ENCODE measurements at places on chromosomes 3 and 15.

DNA sequence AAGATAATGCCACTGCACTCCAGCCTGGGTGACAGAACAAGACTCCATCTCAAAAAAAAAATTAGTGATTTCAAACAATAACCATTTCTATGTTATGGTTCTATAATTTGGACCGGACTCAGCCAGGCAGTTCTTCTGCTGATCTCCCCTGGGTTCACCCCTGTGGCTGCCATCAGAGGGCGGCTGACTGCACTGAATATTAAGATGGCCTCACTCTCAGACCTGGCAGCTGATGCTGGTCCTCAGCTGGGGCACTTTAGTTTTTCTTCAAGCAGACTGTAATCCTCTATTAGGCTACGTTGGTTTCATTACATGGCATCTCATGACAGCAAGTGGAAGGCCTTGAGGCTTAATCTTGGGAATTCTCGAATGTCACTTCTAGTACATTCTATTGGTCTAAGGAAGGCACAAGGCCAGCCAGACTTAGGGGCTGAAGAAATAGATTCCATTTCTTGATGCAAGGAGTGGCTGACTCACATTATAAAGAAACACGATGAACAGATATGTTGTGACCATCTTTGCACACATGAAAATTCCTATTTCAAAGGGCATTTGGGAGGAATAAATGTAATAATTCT is 12.8 kb downstream of the GALNT15 start:
- DNase-seq, result no peak

DNA sequence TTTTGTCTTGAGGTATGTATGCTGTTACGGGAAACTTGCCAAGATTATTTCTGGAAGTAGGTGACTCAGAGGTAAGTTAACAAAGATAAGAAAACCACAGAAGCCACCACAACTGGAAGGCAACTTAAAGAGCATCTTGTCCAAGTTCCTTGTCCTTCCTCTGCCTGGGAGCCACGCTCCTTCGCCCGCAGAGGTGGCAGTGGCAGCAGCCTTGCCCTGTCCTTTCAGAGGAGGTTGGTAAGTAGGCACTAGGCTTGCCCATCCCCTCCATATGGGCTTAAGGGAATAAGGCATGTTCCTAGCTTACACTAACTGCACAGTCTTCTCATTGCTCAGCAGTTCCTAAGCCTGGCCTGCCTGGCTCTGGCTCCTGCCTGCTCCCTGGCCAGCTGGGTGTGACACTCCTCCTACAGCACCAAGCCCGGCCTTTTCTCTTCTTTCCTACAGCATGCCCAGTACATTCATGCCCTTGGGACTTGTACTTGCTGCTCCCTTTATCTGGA is 48.0 kb upstream of the RAB6B start:
- DNase-seq, result peak; percentile 86

- DNase-seq, result no peak
These were observed 99.2 kb downstream of the AGBL1 start for GRCh38 chr15:86178845-86179244.

DNA sequence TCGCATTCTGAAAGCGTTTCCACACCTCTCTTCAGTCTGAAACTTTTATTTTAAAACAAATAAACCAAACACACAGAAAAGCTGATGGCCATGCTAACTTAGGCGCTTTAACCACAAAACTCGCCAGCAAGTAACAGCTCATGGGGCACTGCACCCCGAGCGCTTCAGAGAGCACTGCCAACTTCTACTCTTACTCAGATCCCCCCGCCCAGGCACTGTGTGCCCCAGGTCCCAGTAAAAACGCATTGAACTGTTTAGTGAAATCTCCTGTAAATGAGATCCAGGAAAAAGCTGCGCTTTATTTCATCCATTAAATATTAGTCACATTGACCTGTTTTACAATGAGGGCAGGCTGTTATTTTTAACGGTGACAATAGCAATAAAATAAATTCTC is 99.7 kb downstream of the LRIG1 start:
- no peak for DNase-seq

- no peak for DNase-seq
These were observed 11.1 kb downstream of the TNK2 start for GRCh38 chr3:195897081-195897852.

DNA sequence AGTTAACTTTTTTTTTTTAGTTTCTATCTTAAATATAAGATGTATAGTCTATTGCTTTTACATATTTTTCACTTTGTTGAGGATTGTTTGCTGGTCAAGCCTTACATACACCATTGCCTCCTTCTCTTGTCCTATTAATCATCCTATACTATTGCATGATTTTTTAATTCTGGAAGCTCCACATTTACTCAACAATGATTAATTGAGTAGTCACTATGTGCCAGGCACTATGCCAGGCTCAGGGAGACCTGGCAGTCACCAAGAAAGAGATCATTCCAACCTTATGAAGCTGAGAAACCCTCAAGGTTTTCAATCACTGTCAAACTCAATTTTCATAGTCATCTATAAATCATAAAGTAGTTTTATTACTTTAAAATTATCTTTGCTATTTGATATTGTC is 626.2 kb downstream of the IGSF11 start:
- DNase-seq, result no peak

DNA sequence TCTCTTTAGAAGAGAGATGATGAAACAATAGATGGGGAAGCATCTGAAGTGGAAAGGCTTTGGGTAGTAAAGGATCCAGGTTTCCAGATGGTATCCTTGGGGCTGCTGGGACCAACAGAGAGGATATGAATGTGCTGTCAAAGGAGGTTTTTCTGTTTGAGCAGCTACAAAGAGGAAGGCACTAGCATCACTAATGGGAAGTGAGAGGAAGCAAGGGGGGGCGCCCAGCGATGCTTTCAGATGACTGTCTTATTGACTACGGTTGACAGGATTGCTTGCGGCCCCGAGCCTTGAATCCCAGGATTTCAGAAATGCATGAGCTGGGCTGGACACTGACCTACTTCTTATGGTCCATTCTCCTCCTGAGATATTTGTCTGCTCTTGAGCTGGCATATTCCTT is 103.8 kb upstream of the GALNT15 start:
- DNase-seq, result no peak

DNA sequence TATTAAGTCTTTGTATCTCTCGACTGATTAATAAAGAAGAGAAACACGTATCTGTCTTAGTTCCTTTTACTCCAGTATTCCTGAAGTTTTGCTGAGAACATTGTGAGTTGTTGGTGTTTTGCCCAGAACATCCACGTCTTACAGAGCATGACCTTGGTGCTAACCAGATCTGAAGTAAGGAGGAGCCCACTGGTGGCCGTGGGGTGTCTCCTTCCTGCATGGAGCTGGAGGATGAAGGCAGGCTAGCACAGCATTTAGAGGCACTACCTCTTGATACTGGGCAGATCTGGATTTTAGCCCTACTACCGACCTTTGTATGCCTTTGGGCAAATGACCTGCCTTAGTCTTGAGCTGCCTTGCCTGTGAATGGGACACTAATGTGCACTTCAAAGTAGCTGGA is 28.9 kb upstream of the ESYT3 start:
- no peak for DNase-seq

- DNase-seq, result no peak
These were observed 329.1 kb downstream of the VPS13C start for GRCh38 chr15:61731099-61731498.

GRCh38 chr15:99452728-99453636 is 112.8 kb upstream of the MEF2A start:
- DNase-seq, result peak; percentile 59

DNA sequence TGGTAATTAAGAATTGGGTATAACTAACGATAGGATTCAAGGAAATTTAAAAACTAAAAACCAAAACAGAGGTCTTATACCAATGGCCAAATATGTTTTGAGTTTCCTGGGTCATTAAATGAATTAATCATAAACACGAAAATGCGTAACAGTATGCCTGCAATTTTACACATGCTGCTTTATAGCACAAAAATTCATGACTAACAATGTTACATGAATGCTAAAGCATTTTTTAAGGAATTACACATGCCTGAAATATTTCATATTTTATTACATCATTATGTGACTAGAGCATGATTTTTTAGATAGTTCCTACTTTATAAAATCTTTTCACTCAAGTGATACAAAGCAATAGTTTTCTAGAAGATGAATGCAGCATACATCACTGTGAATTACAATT is 74.7 kb downstream of the ZNF148 start:
- DNase-seq, result peak; percentile 69

DNA sequence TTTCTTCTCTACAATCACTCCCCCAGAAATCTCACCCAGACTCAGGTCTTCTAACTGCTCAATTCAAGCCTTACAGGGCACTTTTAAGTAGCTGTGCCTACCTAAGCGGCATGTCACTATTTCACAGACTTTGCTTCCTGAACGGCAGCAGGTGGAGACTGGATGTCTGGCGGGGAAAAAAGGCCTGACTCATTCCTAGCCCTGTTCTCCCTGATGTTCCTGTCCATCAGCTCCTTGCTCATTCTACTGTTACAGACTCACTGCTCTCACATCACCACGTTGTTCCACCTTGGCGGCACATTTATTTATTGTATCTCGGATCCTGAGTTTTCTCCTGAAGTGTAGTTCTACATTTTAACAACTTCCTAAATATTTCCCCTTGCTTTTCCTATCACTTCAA is 52.6 kb upstream of the ATP11B start:
- DNase-seq, result peak; percentile 27

DNA sequence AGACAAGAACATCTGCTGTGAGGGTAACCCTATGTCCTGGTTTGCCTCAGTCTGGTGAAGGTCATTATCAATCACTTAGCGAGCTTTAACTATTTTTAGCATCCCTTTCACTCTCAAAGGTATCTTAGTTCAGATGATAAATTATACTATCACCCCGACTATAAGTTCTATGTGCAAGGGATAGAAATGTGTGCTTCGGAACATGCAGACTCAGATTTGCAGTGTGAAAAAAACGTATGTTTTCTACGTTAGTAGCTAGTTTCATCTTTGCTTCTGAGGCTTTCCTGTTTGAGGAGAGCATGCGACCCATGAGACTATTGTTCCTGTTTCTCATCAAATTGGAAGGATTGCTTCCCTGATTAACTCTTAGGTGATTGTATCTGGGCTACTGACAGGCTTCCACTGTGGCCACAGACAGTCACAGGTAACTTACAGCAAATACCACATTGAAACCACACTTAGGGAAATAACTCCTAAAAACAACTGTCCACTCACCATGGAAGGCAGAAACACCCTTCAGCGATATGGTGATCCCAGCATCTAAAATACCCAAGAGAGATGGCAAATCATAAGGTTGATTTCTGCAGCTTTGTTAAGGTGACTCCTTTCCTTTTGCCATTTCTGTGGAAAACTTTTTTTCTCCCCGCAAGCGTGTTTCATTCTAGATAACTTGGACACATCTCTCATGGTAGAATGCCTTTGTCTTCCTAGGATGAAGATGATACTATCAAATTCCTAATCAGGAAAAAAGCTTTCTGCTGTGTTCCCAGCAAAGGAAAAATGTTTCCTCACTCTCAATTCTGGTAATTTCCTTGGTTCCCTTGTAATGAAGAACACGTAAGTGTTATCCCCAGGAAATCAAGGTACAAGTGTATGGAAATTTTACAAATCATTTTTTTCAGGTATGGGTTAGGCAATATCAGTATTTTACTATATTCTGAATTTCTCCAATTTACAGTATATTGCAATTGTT is 5.2 kb downstream of the GCSAM start:
- no peak for DNase-seq

- no peak for DNase-seq
These were observed 216.8 kb downstream of the NR1D2 start for GRCh38 chr3:24161841-24162240.

- no peak for DNase-seq
These were observed 303.6 kb downstream of the LSAMP start for GRCh38 chr3:116141724-116142123.

GRCh38 chr15:55685286-55685685 is 57.7 kb downstream of the PRTG start:
- no peak for DNase-seq

- DNase-seq, result no peak
These were observed 26.2 kb downstream of the TMOD3 start for GRCh38 chr15:51855612-51856011.

- no peak for DNase-seq
These were observed 745 bp downstream of the RSL24D1 start for GRCh38 chr15:55195996-55196395.

- DNase-seq, result no peak
These were observed 58.2 kb downstream of the ZNF445 start for GRCh38 chr3:44419116-44419922.

DNA sequence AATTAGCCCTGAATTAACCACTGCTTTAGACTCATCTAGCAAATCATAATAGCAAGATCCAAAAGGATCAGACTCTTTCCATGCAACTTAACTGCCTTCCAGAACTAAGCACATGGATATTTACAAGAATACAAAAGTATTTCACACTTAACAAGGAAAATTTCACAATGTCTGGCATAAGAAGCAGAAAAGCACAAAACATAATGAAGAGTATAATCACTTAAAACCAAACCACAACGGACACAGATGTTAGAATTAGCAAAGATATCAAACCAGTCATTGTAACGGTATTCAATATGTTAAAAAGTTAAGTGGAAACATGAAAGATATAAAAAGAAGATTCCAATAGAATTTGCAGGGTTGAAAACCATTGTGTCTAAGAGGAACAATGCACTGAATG is 51.5 kb upstream of the COL6A6 start:
- no peak for DNase-seq

DNA sequence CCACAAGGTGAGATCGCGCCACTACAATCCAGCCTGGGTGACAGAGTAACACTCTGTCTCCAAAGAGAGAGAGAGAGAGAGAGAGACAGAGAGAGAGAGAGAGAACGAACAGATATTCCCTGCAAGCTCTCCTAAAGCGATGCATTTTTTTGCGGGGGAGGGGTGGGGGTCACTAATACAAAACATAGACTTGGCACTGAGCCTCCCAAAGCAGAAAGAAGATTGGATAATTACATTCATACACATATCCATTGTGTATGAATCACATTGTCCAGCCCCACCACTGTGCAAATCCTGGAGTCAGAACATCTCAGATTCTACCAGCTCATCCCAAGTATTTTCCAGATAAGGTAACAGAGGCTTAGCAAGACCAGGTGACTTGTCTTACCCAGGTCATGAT is 459.9 kb downstream of the MAGI1 start:
- no peak for DNase-seq

GRCh38 chr15:98727115-98728040 is 79.0 kb downstream of the IGF1R start:
- DNase-seq, result peak; percentile 66

GRCh38 chr3:44649709-44650108 is 1.2 kb downstream of the ZNF35 start:
- no peak for DNase-seq

DNA sequence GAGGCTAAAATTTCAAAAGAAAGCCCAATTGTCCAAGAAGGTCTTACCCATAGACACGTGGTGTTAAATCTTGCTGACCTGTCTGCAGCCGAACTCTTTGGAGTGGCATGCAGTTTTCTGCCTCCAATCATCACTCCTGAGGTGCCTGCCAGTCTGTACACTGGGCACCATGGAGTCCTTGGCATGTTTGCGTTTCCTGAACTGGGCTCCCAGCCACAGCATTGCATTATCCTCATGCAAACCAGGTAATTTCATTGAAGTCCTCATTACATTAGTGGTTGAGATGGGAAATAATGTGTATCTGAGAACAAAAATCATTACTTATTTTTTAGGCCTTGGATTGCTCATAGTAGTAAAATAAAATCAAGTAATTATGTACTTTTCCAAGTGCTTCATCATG is 152.3 kb downstream of the AKAP13 start:
- DNase-seq, result no peak

- no peak for DNase-seq
These were observed 26.4 kb upstream of the RPS17 start for GRCh38 chr15:82566690-82567089.

Measured in muscle of back (tissue), 13 donors.